ENCODE measurements at places on chromosomes 7 and 10.

DNA sequence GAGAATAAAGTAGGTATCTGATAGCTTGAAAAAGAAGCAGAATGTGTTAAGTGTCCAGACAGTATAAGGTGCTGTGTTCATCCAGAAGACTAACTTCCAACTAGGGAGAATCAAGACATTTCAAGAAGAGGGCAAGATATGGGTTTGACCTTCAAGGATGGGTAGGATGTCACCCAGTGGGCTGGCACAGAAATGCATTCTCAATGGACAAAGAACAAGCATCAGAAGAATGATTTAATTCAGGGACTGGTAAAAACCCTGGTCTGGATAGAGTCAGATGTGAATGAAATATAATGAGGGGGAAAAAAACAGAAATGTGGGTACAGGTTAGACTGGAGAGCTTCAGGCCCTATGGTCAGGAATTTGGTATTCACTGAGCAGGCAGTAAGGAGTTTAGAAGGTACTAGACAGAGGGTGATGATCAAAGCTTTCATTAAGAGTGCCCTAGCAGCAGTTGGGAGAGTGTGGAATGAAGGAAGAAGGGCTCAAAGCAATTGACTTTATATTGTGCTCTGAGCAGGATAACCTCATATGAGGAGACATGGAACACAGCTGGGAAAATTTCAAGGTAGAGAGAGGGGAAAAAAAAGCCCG lies 180.7 kb upstream of the ANK3 start:
- DNase-seq = no peak

DNA sequence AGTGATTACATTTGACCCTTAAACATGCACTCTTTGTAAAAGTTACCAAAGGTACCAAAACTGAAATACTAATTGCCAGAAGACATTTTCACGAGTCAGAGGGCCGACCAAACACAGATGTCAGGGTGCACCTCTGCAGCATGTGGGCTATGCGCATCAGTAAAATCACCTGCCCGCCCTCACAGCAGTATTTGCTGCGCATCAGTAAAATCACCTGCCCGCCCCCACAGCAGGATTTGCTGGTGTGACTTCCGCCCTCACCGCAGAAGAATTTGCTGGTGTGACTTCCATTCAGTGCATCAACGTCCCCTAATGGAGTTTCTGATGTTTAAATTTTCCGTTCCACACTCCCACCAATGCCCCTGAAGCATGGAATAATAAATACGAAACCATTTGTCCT lies 202.9 kb downstream of the PTPRN2 start:
- no peak for DNase-seq

GRCh38 chr10:8112942-8113442 lies 58.5 kb downstream of the GATA3 start:
- DNase-seq = no peak

- DNase-seq = peak; percentile 85
These were observed 6.3 kb upstream of the ZNF736 start for GRCh38 chr7:64307254-64308015.

GRCh38 chr10:22686347-22686746 lies 28.0 kb downstream of the PIP4K2A start:
- DNase-seq = no peak

GRCh38 chr7:92731335-92732063 lies 104.9 kb downstream of the CDK6 start:
- DNase-seq = no peak

GRCh38 chr7:105480931-105481330 lies 41.1 kb downstream of the PUS7 start:
- no peak for DNase-seq

GRCh38 chr10:74153123-74153522 lies 2.1 kb downstream of the ADK start:
- no peak for DNase-seq

DNA sequence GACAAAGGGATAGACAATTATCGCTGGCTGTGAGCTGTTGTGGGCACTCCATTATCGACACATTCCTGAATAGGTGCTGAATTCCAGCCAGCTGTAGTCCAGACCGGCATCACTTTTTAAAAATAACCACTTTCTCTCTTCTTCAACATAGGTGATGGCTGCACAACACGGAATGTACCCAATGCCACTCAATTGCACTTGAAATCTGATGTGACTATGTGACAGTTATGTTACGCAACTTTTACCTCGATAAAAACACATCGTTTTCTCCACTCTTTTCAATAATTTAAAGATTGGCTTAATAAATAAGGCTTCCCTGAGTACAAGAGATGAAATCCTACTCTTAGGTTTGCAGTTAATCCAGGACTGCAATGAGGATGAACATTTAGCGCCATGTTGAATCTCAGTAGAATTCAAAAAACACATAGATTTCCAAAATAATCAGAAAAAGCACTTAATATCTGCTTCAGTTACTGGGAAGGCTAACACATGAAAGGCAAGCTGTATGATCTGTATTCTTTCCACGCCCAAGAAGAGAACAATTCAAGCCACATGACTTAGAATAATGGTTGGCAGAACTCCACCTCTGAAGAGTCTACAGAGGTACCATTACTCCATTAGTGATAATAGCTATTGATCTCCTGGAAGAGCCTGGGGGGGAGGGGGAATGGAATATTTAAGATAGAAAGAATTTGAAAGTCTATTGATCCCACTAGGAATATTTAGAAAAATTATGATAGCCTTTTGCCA lies 3.6 kb downstream of the YWHAG start:
- DNase-seq = no peak

DNA sequence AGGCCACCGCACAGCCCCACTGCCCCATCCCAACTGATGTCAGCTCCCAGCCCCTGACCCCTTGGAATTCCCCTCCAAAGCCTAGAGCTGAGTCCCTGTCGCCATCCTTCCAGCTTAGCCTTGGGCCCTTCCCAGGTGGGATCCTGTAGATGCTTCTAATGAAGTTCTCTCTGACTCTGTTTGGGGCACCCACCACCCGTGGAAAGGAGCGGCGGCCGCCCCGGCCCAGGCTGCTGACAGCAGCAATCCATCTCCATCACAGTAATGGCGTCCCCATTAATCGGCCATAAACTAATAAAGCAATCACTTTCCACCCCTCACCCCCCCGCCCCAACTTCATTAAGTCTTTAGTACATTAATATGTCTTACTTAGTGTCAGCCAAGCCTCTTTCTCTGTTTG lies 25.6 kb downstream of the KAZALD1 start:
- no peak for DNase-seq

- no peak for DNase-seq
These were observed 59.3 kb upstream of the APBB1IP start for GRCh38 chr10:26378861-26379294.

DNA sequence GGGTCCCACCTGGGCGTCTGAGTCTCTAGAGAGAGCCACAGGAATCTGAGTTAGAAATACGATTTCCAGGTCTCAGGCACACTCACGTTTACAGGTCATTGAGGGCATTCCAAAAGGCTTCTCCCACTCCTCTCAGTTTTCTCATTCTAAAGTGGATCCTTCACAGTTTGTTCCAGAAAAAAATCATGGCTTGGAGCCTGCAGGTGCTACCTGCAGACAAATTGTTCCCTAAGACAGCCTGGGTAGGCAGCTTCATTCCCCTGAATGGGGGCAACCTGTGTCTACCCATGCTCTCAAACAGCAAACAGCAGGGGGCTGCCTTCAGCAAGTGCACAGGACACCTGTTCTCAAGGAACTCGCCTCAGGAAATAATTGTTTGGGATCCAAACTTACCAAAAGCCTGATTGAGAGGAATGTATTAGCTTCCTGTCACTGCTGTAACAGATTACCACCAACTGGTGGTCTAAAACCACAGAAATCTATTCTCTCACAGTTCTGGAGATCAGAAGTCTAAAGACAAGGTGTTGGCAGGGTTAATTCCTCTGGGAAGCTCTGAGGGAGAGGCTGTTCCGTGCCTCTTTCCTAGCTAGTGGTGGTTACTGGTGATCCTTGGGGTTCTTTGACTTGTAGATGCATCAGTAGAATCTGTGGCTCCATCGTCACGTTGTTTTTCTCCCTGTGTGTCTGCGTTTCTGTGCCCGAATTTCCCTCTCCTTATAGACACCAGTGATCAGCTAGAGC lies 117.2 kb downstream of the RAB11FIP2 start:
- no peak for DNase-seq

GRCh38 chr7:47361746-47362215 lies 220.1 kb downstream of the TNS3 start:
- no peak for DNase-seq

GRCh38 chr7:41899823-41900433 lies 197.0 kb upstream of the INHBA start:
- DNase-seq = no peak

Measured in NCI-H2081 treated with DMSO at 0.1 percent for 48 hours (cell line).